Effector CD8-positive, alpha-beta T cell (primary cell): ENCODE measurements at places on chromosomes 13 and 19.

- peak; percentile 18 for DNase-seq
These were observed 78.3 kb downstream of the CYSLTR2 start for GRCh38 chr13:48731957-48732569.

- DNase-seq: no peak
These were observed 2062.1 kb downstream of the PCDH9 start for GRCh38 chr13:65168026-65168425.

DNA sequence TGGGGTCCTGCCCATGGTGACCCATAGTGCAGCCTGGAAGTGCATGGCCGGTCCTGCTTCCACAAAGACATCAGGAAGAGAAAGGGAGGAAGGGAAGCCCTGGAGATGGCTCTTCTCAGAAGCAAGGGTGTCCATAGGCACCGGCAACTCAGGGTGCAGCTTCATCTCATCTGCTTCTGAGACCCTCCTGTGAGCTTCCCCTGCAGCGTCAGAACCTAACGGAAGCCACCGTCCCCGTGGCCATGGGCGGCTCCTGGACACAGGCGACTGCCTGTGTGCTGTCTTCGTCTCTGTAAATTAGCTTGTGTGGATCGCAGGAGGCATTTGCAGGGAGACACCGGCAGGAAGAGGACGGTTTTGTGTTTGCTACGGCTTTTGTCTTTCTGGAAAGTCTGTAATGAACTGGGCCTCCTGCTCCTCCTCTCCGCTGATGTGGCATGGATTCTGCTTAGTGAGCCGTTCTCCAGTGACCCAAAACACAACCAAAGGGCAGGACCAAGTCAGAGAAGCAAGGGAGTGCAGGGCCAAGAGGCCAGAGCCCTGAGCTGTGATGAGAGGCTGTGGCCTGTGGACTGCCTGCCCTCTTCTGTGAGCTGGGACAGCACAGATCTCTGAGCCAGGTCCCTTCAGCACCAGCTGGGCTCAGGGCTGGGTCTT, 2.5 kb downstream of the ATP4B start:
- DNase-seq: no peak

- DNase-seq: no peak
These were observed 145.7 kb downstream of the ABCC4 start for GRCh38 chr13:95155504-95155903.

- no peak for DNase-seq
These were observed 45.6 kb downstream of the CELF5 start for GRCh38 chr19:3269916-3270671.

DNA sequence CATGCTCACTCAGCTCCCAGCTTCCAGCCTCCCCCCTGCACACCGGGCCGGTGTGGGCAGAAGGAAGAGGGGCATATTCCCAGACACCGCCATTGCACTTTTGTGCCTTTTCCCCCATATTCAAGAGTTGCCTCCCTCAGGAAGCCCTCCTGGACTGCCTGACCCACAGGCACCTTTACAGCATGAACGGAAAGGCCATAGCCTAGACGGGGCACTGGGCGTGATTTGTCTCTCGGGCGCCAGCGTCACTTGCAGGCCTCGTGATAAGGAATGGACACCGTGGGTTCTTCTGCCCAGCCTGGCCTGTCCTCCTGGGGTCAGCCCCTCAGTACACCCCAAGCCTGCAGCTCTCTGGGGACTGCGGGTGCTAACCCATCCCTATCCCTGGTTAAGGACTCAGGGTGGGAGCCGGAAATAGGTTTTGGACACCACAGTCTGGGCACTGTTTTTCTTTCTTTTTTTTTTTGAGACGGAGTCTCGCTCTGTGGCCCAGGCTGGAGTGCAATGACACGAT, 933 bp upstream of the UQCR11 start:
- no peak for DNase-seq

- no peak for DNase-seq
These were observed 4.3 kb upstream of the LATS2 start for GRCh38 chr13:21065686-21066085.

GRCh38 chr19:3645726-3646125, 19.1 kb upstream of the CACTIN start:
- DNase-seq: no peak

GRCh38 chr19:8835877-8836276, 3.7 kb downstream of the MBD3L1 start:
- no peak for DNase-seq

DNA sequence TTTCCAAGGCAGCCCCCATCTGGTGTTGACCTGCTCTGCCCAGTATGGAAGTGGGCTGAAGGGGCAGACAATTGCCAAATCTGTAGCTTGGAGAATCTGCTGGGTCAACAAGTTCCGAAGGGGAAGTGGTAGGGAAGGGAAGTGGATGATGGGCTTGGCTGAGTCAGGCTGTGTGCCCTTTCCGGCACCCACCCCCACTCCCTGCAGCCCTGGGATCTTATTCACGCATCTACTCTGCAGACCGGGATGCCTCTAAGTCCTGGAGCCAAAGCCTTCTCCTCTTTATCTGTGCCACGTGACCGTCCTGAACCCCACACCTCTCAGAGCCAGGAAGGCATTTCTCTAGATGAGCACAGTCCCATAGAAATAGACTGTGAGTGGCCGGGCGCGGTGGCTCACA, 7.5 kb upstream of the C5AR2 start:
- DNase-seq: no peak

GRCh38 chr13:75787249-75787928, 151.3 kb downstream of the LMO7 start:
- DNase-seq: no peak

DNA sequence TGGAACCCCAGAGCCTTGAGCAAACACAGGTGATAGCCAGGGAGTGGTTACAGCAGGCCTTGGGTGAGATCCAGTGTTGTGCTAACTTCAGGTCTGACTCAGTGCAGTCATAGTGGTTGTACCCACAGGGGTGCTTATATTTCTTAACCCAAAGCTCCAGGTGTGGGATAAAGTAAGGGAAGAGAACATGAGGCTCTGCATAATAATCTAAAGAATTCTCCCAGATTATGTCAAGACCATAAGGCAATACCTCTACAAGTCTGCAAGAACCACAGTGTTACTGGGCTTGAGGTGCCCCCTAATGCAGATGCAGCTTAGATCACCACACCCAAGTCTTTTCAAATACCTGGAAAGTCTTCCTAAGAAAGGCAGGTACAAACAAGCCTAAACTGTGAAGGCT, 485.4 kb downstream of the RFC3 start:
- no peak for DNase-seq

GRCh38 chr13:104657196-104657595, 1591.0 kb upstream of the SLC10A2 start:
- no peak for DNase-seq

DNA sequence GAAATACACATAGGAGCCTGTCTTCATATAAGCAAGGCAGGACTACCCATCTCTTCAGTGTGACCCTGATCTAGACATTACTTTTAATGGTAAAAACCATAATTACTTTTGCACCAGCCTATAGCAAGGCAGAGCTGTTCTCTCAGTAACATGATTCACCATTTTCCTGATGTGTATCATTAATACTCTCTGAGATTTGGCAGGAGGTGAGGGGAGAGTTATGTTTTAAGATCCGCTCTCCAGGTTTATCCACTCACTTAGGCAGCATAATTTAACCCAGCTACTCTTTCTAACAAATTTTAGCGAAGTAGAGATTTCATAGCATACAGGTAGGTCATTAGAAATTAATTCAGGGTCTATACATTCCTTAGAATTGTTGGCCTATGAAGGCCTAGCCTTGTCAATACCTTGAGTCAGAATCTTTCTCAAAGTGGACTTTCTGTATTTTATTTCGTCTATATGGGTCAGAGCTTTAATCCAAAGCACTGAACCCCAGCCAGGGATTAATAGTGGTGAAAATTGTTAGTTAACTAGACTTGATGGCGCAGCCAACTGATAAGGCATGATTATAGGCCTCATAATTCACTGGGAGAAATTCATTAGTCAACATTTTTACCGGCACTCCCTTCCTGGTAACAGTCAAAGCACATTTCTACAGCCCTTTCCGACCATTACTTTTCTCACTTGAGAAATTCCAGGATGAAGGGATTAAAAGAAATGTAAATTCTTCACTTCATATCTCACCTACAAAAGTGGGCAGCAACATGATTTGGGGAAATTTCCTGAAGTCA, 955.1 kb downstream of the DIAPH3 start:
- DNase-seq: no peak

GRCh38 chr13:51015973-51016372, 95.1 kb downstream of the C13orf42 start:
- DNase-seq: no peak

DNA sequence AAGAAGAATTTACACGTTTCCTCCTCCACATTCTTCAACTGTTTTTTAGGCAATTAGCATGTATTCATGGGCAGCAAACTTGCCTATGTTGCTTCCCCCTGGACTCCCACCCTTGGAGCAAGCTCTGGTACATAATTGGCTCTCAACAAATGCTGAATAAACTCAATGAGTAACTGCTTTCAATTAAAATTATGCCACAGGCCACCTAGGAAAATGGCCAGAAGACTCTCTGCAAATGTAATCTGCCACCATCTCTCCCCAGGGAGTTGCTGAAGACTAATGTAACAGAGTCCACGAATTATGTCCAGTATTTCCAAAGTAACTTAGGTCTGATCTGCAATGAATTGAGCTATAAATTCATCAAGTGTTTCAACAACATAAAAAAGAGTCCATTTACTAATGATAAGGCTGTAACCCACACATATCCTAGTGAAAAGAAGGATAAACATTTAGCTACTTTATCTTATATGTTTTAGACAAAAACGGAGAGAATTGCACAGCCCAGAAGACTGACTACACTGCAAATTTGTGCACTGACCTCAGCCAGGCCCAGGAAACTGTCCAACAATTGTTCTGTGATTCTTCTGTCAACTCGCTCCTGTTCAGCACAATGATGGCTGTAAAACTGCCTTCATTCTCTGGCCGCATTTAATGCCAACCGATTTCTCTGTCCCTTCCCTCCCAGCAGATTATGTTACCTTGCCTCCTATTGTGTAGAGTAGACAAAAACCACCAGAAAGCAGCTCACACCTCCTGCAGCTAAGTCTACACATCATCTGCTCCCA, 808.6 kb upstream of the ARGLU1 start:
- no peak for DNase-seq

- no peak for DNase-seq
These were observed 126.9 kb downstream of the ITGBL1 start for GRCh38 chr13:101579281-101579802.

- DNase-seq: no peak
These were observed 1342.5 kb upstream of the SLC10A2 start for GRCh38 chr13:104408733-104409132.

GRCh38 chr13:103056008-103056407, 10.2 kb downstream of the SLC10A2 start:
- DNase-seq: no peak

DNA sequence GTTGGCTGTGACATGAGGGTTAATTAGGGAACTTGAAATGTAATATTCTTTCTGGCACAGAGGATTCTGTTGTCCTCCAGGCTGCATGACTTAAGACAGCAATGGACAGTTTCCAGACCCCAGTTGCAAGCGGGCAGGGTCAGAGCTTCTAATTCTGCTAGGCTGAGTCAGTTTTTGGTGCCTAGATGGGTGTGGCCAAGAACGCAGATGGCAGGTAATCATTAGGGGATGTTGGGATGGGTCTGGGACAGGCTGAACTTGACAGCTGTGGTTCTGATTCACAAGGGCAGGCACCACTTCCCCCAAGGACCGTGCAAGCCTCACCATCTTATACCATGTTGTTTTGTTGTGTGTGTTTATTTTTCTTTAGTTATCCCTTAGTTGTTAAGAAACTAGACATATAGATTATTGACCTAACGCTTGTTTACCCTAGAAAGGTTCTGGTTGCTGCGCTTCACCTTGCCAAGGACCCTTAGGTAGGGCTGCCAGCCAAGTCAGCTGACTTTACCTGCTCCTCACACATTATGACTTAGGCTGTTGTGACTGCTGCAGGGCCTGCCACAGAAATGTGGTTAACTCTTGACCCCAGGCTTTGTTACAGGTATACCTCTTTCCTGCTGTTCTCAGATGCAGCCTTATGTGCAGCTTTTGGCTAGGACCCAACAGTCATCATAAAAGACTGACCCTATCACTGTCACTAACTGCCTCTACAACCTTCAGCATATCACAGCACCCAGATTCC, 117.7 kb upstream of the KLF12 start:
- no peak for DNase-seq

DNA sequence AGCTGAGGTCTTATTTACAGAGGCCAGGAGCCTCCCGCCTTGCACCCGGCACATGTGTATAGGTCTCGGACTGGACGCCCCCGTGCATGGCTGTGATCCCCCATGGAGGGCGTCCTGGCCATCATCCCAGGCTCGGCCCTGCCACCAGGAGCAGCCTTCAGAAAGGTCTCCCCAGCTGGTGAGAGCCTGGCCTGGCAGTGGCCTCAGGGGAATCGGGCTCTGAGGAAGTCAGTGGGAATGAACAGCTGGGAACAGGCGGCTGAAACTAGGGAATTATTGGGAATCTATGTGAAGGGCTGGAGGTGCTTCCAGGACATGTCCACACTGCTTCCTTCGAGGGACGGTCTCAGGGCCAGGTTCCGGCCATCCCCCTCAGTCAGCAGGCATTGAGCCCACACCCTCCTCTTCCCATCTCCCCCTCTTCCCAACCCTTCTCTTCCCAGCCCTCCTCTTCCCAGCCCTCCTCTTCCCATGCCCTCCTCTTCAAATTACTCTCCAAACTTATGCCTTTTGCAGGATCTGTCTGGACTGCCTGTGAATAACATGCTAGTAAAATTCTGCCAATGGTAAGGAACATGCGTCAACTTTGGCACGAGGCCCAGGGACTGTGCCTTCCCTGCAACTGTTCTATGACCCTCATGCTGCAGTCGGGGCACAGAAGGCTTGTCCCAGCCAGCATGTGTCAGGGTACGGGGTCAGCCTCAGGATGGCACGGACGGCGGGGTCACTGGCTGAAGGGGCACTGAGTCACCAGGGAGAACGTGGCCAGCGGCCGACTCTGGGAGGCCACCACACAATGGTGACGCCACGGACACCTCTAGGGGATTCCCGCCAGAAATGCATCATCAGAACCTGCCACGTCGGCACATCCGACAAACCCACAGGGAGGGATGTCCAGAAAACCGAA, 24.2 kb upstream of the C13orf46 start:
- DNase-seq: no peak

DNA sequence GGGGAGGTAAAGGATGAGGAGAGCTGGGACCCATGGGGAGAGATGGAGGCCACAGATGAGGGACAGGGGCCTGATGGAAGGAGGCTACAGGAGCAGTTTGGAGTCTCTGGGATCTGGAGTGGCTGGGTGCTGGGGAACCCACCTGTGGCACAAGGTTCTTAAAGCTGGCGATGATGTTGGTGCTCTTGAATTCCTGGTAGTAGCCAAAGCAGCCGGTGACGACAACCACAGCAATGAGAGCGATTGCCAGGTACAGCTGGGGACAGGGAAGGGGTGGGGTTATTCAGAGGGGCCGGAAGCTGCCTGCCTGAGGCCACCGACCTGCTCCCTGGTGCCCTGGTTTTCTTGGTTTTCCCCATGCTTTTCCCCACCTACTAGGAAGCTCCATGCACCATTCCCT, 2.8 kb downstream of the ATP4A start:
- DNase-seq: no peak

DNA sequence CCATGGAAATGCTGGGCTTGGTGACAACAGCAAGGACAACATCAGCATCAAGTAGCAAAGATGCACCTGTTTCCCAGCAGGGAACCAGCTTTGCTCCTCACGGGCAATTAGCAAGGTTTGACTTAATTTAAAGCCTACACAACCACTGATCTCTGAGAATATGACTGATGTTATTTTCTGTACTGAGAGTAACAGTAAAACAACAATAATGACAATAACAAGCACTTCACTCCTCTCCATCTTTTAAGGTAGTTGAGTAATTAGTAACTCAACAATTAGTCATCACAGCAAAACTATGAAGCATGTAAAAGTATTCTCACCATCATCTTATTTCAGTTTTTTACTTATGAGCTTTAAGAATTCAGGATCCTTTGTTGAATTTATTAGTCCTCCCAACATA, 37.3 kb downstream of the ENOX1 start:
- DNase-seq: no peak
